ENCODE measurements at places on chromosomes 3 and 15.

- DNase-seq: peak; percentile 10
These were observed 84.3 kb upstream of the PRTG start for GRCh38 chr15:55827204-55827603.

DNA sequence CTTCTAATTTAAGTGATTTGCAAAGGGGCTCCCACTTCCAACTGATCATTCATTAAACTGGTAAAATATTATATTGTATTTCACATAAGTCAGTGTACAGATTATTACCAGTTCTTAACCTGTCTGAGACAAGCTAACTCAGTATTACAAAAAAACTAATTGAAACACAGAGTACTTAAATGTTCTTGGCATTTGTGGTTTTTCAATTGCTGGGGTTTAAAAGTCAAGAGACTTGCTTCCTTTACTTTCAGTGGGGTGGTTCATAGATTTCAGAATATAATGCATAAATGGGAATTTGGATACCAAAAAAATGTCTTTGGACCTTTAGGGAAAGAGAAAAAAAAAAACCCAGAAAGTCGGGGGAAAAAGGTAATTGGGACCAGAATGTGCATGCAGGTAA lies 85.0 kb downstream of the ATP10A start:
- no peak for DNase-seq

GRCh38 chr3:161695811-161696210 lies 199.2 kb downstream of the OTOL1 start:
- no peak for DNase-seq

- no peak for DNase-seq
These were observed 74.7 kb upstream of the ACKR4 start for GRCh38 chr3:132522353-132522752.

DNA sequence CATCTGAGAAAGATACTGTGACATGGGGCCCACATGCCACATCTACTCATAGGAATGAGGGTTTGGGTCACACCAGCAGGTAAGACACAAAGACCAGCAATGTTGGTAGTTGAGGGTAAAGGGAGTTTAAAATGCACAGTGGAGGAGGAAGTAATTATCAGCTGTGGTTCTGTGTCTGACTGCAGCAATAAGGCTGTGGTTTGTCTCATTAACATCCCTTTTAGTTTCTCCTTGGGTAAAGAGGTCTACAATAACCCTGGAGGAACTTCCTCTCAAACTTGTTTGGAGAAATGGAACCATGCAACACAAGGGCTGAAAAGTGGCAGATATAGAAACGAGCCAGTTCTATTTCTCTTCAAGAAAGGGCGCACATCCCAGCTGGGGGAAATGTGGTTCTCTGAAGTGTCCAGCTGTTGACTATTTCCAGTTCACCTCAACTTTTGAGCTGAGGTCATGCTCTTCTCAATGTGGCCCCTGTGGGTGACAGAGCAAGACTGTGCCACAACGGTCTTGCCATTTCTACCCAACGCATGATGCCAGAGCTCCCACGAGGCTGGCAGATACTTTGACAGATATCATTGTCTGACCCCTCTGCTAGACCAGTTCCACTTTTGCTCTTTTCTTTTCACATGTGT lies 234.3 kb downstream of the SQOR start:
- DNase-seq: no peak

DNA sequence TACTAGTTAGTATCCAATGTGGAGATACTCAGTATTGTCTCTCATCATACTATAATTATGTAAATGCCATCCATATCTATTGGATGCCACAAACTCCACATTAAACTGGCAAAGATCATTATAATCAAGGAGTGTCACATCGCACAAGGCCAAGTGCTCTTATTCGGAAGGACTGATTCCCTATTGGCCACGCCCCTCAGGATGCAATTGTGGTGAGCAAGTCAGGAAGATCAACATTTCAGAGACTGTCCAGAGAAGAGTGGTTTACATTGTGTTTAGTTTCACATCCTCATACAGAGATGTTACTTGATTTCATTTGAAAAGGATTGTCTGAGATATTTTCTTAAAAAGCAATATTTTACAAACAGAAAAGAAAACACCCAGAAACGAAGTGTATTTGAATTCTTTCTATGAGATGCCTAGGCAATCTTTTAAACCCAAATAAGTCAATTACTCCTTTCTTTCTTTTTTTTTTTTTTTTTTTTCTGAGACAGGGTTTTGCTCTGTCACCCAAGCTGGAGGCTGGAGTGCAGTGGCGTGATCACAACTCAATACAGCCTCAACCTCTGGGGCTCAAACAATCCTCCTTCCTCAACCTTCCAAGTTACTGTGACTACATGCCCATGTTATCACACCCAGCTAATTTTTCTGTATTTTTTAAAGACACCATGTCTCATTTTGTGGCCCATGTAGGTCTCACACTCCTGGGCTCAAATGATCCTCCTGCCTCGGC lies 369.1 kb downstream of the RBMS3 start:
- DNase-seq: peak; percentile 75

DNA sequence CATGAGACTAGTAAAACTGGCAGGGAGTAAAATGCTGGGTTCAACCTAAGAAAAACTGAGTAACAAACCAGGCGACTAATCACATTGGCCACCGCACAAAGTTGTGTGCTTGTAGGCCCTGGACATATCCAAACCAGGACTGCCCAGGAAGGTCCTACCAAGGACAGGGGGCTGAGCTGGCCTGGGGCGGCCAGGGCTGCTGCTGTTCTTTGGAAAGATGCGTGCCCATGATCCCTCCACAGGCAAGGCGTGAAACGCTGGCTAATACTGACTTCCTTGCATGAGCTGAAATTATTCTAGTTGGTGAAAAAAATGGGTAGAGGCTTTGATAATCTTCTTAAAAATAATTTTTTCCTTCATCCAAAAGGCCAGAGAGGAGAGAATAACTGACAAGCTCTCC lies 56.9 kb upstream of the ADCY5 start:
- DNase-seq: no peak

- DNase-seq: no peak
These were observed 676.0 kb upstream of the SEMA6D start for GRCh38 chr15:47041301-47041700.

GRCh38 chr3:194084284-194084683 lies 51.7 kb upstream of the HES1 start:
- no peak for DNase-seq

DNA sequence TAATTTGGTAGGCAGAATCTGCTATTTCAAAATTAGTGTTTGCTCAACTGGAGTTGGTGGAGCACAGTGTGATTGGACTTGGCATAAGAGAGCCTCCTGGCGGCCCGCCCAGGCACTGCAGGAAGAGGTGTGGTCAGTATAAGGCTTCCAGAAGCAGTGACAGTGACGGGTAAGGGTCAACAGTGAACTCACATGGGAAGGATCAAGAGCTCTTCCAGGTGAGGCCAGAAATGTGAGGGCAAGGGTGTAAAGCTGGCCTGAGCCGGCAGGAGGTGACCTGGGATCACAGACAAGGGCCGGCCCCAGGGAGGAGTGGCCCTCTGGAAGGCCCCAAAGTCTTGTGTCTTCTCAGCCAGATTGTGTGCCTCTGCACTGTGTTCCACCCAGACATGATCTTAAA lies 93.2 kb upstream of the RNF7 start:
- peak; percentile 63 for DNase-seq

GRCh38 chr3:16928386-16929132 lies 43.8 kb downstream of the PLCL2 start:
- DNase-seq: no peak

Data from brain microvascular endothelial cell (primary cell).